T-helper 2 cell (primary cell): ENCODE measurements at places on chromosomes 13 and 19.

GRCh38 chr13:96783057-96783456 lies 211.2 kb downstream of the OXGR1 start:
- DNase-seq = no peak

GRCh38 chr13:98305670-98306069 lies 128.6 kb upstream of the RNF113B start:
- no peak for DNase-seq

- no peak for DNase-seq
Observed at GRCh38 chr13:38141792-38142191, 207.9 kb upstream of the UFM1 start.

GRCh38 chr13:48595431-48596429 lies 58.0 kb upstream of the CYSLTR2 start:
- DNase-seq = peak; percentile 49

GRCh38 chr19:50025794-50026549 lies at the start of gene ZNF473:
ZNF473 (plus strand) TSS chr19:50026005; CDS start chr19:50031083, 5,078 bp downstream.
- peak; percentile 87 for DNase-seq

DNA sequence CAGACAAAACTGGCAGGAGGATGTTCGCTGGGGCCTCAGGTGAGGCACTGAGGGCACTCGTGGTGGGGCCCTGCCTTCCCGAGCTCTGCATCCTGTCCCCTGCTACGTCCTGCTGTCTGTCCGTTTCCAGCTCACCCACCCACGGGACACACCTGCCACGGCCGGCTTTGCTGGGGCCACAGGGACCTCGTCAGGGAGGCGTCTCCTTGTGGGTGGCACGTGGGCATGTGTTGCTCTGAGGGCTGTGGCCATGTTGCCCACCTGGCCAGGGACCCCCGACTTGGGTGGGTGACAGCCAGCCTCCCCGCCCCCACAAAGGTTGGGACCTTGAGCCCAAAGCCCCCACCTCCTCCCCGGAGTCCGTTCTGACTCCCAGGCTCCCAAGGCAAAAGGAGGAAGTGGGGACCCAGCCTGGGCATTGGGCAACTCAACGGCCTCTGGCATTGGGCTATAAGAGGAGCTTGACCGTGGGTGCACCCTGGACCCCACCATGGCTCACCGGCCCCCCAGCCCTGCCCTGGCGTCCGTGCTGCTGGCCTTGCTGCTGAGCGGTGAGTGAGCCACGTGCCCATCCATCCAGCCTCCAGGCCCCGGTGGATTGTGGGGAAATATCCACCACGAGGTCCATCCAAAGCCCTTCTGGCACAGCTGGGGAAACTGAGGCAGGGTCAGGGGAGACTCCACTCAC lies at the start of gene PRTN3:
Gene PRTN3, plus strand, starts transcription at position 481 of the 688 bp plus-strand sequence. Its CDS starts 10 bp downstream, at position 491.
- no peak for DNase-seq

DNA sequence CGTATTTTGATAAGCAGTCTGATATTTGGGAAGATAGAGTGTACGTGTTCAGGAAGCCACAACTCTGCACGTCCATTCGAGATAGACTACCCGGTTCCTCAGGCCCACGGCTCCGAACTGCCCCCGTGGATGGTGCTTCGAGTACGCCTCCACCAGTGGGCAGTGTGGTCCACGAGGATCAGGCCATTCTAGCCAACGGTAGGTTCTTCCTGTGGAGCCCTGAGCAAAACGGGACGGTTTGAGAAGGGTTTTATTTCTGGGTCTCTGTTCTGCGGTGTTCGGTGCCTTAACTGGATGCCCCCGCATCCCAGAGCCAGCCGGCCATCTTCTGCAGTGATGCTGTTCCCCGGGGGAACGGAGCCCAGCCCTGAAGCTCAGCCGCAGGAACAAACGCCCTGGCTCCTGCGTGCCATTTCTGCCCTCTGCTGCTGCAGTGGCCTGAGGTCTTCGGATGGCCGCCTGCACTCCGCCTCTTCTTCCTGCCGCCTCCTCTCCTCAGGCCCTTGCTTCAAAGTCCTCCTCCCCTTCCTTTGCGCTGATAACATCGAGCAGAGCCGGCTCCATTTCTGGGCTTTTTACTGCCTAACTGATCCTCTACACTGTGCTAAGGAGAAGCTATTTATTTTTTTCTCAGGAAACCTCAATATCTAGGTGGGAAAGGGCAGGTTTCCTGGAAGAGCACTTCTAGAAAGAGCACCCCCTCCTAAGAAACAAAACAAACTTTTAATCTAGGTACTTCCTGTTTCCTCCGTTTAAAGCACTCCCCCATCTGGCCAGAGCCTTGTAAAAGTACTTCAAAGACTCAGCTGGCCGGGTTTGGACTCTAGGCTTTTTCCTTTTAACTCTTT lies 36.2 kb upstream of the SLC46A3 start:
- peak; percentile 21 for DNase-seq

DNA sequence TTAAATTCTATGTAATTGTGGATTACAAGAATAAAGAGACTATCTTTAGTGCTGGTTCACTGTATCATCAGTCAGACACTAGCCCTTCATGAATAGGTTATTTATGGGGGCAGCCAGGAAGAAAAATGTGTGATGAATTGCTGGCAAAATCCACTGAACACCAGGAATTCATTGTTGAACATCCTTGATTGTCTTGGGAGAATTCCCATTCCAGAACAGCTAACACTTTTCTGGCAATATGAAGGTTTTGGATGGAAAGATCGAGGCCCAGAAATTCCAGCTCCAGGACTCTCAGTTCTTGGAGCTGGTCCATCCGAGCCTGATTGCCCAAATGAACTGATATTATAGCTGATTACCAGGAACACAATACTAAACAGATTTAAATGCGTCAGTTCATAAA lies 11.5 kb upstream of the SPART start:
- no peak for DNase-seq

DNA sequence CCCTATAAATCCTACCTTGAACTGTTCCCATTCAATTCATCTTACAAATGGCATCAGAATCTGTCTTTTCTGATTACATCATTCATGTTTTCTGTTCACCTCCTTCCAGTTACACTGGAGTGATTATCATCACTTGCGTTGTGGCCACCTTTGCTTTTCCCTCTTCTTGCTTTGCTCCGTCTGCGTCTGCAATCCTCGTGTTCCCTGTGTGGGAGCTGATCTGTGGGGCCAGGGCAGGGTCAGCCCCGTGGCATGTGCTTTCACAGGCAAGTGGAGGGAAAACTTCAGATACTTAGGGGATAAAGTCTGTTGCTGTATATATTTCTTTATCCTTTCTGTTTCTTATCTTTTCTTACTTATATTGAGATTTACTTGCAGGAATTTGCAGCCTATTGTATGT lies 277.7 kb downstream of the SLC7A1 start:
- no peak for DNase-seq

DNA sequence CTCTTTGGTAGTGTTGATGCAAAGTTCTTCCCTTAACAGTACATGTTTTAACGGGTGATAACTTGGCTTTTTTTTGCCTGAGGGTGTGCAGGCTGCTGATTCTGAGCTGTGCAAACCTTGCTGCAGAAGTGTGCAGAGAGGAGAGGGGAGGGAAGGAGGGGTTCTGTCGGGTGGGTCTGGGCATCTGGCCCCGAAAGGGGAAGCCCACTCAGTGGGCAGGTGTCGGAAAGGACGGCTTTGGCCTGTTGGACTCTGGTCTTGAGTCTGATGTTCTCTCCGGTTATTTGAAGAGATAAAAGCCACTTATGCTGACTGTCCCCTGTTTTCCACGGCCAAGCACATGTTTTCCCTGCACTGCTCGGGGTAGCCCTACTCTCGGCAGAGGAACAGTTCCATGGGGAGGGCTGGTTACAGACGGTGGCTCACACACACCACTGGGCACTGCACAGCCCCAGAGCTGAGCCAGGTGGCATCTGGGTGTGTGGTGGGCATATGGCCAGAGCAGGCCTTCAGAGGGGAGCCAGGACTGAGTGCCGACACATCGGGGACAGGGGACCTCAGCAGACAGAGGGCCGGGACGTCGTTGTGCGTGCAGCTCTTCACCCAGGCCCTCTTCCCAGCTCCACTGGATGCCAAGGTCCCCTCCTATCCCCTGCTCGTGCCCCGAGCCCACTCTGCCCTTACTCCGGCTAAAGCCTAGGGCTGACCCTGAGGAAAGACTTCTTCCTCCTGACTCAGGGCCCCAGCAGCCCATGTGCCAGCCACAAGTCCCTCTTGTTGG lies 93.2 kb downstream of the TEX29 start:
- DNase-seq = no peak

GRCh38 chr19:45076851-45077730 lies 813 bp upstream of the ZNF296 start:
- no peak for DNase-seq

- DNase-seq = no peak
Observed at GRCh38 chr13:36072152-36072935, 58.8 kb downstream of the DCLK1 start.

GRCh38 chr19:18768997-18769891 lies 21.9 kb downstream of the COMP start:
- DNase-seq = no peak

- no peak for DNase-seq
Observed at GRCh38 chr19:17289489-17289888, 7.8 kb downstream of the ANKLE1 start.

DNA sequence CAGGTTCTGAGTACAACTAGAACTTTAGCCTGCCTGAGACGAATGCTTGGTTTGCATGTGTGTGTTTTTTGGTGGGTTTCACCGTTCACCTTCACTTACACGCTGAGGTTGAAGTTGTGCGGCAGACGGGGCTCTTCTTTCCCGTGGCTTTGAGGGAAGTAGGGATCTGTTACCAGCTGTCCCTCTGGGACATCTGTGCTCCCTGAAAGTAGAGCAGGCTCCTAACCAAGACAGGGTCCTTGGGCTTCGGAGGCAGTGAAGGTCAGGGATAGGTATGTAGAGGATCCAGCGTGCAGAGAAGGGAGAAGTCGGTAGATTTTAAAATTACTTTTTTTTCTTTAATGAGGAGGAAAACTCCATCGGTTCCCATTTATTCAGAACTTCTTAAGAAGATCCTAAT lies 48.7 kb downstream of the ZNF536 start:
- no peak for DNase-seq

DNA sequence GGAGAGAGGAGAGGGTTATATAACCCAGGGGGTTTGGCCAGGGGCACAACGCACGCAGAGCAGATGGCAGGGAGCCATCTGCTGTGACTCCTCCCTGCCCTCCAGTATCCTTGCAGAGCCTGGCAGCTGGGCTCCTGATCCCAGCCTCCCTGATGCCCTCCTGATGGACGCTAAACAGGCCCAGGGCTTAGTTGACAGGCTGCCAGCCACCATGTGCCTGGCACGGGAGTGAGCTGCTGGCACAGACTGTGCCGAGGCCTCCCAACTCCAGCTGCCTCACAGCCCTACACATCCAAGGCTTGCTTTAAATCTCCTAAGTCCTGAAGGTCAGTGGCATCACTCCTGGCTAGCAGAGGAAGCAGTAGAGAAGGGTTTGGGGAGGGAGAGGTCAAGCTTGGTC lies 16.7 kb downstream of the SYDE1 start:
- no peak for DNase-seq

DNA sequence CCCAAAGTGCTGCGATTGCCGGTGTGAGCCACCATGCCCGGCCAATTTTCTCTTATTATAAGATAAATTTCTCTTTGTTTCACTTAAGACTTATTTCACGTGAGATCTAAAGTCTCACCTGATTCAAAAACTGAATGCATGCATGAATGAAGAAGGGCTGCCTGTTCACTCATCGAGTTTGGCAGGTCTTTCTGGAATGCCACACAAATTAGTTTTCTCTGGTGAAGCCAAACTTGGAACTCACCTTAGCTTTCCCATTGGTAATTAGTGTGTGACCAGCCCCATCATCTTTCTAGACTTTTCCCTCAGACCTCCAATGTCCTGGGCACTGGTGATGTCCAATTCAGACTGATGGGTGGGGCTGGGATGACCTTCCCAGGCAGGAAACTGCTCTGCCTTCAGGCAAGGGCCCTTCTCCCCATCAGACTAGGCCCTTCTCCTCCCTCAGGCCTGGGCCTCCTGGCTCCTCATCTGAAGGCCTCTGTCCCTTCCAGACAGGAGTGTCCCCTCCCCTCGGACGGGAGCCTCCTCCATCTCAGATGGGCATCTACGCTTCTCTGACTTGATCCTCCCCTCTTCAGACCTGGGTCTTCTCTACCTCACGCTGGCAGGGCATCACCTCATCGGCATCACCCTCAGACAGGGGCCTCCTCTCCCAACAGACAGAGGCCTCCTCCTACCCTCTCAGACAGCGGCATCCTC lies 14.4 kb downstream of the C3 start:
- no peak for DNase-seq

DNA sequence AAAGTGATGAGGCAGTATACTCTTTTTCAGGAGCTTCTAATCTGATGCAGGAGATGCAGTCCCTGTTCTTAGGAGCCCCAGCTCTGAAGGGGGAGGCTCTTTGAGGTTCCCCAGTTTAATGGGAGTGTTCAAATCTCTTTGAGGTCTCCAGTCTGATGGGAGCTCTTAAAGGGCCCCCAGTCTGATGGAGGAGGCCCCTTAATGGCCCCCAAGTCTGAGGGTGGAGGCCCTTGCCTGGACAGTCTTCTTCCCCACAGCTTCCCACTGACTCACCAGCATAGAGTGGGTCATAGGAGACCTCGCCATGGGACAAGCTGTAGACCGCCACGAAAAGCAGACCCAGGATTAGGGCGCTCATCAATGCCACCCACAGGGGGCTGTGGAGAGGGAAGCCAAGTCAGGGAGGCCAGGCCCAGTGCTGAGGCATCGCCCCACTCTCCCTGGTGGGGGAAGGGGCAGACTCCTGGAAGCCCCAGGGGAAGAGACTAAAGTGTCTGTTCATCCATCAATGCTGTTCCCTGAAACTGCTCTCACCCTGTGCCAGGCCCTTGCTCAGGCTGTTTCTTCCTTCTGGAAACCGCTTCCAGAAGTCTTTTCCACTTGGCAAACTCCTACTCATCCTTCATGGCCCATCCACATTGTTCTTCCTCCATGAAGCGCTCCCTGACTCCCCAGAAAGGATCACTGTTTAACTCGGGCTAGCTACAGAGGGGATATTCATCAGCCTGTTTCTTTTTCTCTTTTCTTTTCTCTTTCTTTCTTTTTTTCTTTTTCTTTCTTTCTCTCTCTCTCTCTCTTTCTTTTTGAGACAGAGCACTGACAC lies 2.1 kb downstream of the TM6SF2 start:
- no peak for DNase-seq

DNA sequence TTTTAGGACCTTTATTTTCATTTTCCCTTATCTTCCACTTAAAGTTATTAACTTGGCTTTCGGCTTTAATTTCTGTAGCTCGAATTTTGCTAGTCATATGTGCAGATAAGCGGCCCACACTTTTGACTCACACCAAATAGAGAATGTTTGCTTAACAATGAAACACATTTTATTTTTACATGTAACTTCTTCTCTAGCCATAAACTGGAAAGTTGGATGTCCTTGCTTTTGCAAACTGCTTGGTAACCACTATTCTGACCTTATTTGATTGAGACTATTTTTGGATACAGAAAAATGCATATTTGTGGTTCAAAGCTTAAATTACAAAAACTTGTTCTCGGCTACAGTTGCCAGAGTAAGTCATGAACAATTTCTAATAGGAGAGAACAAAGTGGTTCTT lies 600.0 kb downstream of the KCTD12 start:
- DNase-seq = no peak
